ENCODE measurements at places on chromosomes 6 and 20.

- DNase-seq, result no peak
These were observed 9.3 kb upstream of the ZFP64 start for GRCh38 chr20:52200870-52201269.

GRCh38 chr6:28335040-28335563 is 846 bp downstream of the ZSCAN31 start:
- no peak for DNase-seq

- no peak for DNase-seq
These were observed 74.4 kb downstream of the ARHGAP18 start for GRCh38 chr6:129635396-129636130.

DNA sequence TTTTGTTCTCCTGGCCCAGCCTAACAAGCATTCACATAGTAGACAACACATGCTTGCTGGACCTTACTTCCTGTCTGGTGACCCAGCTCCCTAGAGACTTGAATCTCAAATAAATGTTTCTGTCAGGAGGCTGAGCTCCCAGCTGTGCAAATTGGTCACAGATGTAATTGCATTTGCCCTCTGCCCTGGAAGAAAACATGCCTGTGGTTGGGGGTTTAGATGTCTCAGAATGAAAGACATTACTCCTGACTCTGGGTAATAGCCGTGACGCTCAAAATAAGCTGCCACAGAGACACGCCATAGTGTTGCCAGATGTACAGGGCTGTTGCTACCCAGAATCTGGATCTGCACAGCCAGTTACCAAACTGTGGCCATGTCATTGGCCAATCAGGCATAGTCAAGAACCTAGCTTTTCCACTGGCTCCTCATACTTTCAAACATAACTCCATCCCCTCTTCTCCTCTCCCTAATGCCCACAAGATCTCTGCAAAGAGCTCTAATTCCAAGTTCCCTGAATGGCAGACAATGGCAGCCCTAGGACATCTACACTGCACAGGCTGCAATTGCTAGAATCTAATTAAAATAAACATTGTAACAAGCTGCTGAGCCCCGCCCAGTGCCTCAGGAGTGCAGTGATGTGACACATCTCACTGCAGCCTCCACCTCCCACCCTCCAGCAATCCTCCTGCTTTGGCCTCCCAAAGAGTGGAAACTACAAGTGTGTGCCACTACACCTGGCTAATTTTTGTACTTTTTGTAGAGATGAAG is 32.8 kb upstream of the GMPR start:
- DNase-seq, result peak; percentile 94

All from OCI-LY7 (cell line).